ENCODE measurements at places on chromosomes 5 and 9.

DNA sequence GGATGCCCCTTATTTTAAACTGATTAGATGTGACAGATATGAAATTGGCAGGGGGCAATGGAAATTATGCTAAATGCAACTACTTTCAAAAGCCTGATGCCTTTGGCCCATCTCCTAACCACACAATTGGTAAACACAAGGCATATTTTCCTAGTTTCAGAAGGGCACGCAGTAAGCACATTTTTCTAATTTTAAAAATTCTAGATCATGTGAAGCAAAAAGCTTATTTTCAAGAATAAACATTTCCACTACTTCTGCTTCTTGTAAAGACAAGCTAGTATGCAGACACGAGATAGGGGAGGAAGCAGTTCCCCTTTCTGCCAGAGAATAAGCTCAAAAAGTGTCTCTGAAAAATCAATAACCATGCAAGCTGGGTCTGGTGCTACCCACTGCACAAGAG is 67.7 kb downstream of the ABCA1 start:
- DNase-seq = no peak

- DNase-seq = no peak
These were observed 162.6 kb downstream of the TAF11L14 start for GRCh38 chr5:17796757-17797396.

- no peak for DNase-seq
These were observed 105.5 kb downstream of the MACIR start for GRCh38 chr5:103364074-103364473.

- DNase-seq = no peak
These were observed 62.0 kb upstream of the PHF24 start for GRCh38 chr9:34896112-34896511.

GRCh38 chr5:80181618-80182211 is 74.1 kb downstream of the SERINC5 start:
- no peak for DNase-seq

- no peak for DNase-seq
These were observed 78.3 kb downstream of the SMIM23 start for GRCh38 chr5:171863935-171864334.

DNA sequence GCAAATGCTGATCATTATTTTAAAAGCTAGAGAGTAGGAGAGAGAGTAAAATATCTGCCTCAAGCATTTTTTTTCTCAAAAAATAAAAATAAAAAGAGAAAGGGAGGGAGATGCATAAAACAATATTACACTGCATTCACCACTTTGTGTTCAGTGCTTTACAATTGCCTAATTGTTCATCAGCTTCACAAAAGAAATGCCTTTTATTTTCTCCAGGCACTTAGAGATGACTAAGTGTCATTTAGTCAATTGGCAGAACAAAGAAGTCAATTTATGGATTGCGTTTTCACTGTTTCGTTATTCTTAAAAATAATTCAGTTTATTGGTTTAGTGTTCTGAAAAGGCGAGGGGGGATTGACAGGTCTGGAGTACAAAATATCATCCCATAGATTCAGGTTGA is 232.5 kb upstream of the CCNH start:
- no peak for DNase-seq

DNA sequence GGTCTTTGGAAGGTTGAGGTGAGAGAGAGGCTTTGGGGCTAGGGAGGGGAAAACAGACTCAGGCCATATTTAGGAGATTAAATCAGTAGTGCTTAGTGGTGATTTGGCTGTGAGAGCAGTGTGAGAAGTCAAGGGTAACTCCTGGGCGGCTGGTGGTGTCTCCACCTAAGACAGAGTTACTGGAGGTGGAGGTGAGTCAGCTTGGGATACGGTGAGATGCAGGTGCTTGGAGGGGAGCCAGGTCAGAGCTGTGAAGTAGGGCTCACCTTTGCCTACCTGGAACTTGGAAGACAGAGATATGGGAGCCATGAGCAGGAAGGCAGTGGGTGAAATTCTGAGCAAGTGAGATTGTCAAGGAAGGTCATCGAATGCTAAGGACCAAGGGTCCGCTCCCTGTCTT is 24.5 kb downstream of the RGS3 start:
- no peak for DNase-seq

DNA sequence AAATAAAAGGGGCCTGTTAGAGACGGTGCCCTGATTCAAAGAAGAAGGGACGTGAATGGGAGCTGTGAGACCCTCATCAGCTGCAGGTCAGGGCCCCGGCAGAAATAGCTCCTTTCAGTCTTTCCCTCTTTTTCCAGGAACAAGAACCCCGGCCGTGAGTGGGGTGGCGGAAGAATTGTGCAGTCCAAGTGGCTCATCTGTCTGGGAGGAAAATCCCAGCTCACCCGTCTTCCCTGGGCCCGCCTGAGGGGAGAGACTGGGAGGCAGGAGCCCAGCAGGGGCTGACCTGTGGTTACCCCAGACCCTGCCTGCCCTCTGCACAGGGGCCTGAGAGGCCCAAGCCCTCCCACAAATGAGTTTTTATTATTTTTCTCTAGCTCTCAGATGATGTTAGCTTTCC is 24.8 kb upstream of the CSF1R start:
- no peak for DNase-seq

DNA sequence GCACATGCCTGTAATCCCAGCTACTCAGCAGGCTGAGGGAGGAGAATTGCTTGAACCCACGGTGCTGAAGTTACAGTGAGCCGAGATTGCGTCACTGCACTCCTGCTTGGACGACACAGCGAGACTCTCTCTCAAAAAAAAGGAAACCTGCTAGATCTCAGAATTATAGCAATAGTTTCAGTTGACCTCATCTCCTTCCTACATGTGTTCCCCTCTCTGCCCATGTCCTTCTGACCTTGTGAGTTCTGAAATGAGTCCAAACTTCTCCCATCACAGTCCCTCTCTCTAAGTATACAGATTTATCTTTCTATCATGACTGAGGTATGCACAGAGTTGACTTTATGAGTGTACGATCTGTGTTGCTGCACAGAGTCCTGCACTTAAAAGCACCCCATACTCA is 44.6 kb upstream of the SHOC1 start:
- DNase-seq = no peak

- DNase-seq = no peak
These were observed 36.8 kb downstream of the ELL2 start for GRCh38 chr5:95924720-95925377.

DNA sequence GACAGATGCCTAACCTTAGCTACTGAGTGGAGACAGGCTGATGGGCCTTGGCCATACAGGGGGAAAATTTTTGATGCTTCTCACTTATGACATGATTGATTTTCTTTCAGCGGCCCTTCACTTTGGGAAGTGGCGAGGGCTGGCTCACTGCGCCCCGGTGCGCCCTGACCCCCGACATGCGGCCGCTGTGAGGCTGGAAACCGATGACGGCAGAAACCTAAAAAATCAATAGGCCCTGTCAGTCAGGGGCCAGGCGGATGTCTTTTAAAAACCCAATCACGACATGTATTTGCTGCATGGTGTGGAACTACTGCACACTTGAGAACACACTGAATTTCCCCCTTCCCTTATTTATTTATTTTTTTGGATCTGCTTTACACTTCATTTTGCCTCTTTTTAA is 121.7 kb downstream of the EBF1 start:
- no peak for DNase-seq

GRCh38 chr9:95058121-95058785 is 259.3 kb downstream of the FANCC start:
- no peak for DNase-seq

DNA sequence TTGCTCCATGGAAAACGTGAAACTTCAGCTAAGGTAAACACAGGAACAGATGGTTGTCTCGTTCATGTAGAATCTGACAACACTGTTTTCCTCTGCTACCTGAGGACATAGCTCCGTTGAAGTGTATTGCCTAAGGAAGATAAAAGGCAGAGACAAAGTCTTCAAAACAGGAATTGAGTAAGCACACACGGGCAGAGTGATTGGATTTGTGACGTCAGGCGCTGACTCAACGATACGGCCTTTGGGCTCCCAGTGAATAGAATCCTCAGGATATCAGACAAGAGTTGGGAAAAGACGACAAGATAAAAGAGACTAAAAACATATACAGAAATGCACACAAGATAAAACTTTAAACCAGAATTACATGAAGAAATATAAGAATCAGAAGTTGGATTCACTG is 787.1 kb upstream of the CTNND2 start:
- no peak for DNase-seq

DNA sequence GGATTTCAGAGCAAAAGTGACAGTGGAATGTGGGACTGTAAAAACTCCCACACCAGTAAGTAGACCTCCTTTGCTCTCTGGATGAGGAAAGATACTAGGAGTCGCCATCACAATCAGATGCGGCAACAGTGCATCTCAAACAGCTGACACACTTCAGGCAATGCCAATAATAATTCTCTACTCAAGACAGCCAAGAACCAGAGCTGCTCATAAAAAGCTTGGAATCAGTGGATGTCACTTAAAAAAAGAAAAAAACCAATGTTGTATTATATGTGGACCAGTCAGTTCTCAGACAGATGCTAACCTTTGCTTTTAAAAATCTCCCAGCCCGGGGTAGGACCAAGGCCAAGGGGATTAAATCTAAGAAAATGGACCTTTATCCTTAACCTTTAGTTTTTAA is 185.0 kb downstream of the GNA14 start:
- DNase-seq = no peak

GRCh38 chr5:161167016-161167767 is 315.2 kb upstream of the ATP10B start:
- no peak for DNase-seq

GRCh38 chr9:82024908-82025307 is 36.3 kb downstream of the SPATA31D1 start:
- no peak for DNase-seq

GRCh38 chr5:109327570-109327969 is 82.2 kb downstream of the PJA2 start:
- no peak for DNase-seq

- no peak for DNase-seq
These were observed 58.8 kb downstream of the GNG10 start for GRCh38 chr9:111720174-111720573.

DNA sequence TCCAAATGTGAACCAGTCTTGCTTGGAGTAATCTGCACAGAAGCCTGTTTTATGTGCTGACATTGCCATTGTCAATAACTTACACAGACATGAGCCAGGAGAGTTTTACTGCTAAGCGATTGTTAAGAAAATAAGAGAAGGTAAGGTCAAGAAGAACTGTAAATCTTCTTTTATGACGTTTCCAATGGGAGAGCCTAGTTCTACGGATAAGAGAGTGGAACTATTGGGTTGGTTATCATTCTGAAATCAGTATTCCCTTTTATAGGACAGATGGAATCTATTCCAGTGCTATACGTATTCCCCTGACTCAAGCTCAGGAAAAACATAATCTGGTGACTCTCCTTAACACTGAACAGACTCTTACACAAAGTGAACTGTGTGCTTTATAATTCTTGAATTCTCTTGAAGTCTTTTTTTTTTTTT is 137.9 kb upstream of the OTULINL start:
- DNase-seq = no peak

GRCh38 chr9:85521371-85522197 is 220.2 kb downstream of the AGTPBP1 start:
- DNase-seq = no peak

GRCh38 chr5:175887463-175887862 is 16.1 kb downstream of the CPLX2 start:
- no peak for DNase-seq

- no peak for DNase-seq
These were observed 95.0 kb downstream of the PCSK5 start for GRCh38 chr9:75985515-75985914.

GRCh38 chr9:115204904-115205453 is 87.0 kb upstream of the TNC start:
- DNase-seq = no peak

DNA sequence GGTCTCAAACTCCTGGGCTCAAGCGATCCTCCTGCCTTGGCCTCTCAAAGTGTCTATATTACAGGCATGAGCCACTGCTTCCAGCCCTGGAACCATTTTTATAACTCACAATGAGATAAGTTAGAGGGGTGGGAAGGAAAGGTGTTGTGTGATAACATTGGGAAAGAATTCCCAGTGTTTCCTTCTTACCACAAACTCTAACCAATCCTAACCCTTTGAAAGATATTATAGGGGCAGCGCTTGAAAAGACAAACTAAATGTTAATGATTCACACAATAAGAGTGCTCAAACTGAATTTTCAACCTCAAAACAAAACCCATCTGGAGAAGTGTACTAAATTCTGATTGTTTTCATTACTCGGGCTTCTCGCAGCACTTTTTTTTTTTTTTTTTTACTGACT is 109.7 kb downstream of the TSSK1B start:
- DNase-seq = no peak

DNA sequence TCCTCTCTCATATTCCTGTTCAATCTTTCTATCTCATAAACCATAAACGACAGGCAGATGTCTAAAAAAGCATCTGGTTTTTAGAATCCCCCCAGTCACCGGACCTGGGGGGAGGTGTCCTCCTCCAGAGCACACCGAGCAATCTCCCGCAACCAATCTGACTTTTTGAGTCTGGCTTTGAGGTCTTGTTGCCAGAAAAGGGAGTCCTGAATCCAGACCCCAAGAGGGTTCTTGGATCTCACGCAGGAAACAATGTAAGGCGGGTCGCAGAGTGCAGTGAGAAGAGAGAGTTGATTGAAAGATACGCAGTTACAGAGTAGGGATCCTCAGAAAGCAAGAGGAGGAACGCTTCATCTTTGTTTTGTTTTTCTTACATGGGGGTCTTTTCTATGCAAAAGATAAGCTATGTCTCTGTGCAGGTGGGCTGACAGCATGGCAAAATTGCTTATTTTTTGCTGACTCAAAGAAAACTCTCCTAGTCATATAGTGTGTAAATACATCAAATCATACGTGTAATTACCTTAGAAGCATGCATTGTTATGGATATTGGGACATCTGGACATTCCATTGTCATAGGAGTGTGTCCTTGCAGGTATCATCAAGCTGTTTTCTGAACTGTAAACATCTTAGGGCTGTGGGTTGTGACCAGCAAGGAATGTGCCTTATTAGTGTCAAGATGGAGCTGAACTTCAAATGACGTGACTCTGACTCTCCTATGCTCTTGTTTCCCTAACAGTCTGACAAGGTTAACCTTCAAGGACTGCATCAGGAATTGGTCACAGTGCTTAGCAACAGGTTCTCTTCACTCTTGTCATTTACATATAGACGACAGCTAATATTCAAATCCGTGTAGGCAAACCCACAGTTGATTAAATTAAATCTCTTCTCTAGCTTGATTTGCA is 159.3 kb upstream of the DAPK1 start:
- DNase-seq = no peak

GRCh38 chr9:2214707-2215106 is 199.6 kb downstream of the SMARCA2 start:
- DNase-seq = no peak

DNA sequence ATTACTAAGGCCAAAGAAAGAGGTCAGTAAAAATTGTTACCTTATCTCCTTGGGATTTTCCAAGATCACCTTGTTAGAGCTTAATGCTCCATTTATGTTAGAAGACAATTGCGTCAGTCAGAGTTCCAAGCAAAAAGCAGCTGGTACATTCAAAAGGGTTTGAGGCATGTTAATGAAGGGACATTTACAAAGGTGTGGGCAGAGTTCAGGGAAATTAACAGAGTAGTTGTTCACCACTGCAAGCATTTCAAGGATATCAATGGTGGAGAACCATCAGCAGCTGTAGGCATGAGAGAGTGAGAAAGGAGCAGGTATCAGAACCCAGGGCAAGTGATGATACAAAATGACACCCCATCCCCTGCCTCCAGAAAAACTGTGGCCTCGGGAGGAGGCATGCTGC is 17.0 kb upstream of the SMARCA2 start:
- DNase-seq = no peak

- DNase-seq = no peak
These were observed 175.4 kb downstream of the ASTN2 start for GRCh38 chr9:117239428-117239827.

- DNase-seq = no peak
These were observed 4.5 kb downstream of the TJP2 start for GRCh38 chr9:69178583-69179011.

GRCh38 chr9:120001536-120001935 is 578.4 kb downstream of the CDK5RAP2 start:
- DNase-seq = no peak

Data from stimulated activated CD8-positive, alpha-beta memory T cell treated with anti-CD3 and anti-CD28 coated beads, Interleukin-7, amount 100 ng/mL, for 1 hour (primary cell).